Fibroblast of lung (primary cell): ENCODE measurements at places on chromosomes 5 and 9. TPM values are rescaled to one million over a fixed set of nuclear protein-coding genes. Genes with fewer than 3 reads are reported as not detected.

- no peak overlapping the region for H3K27ac ChIP-seq
- no peaks in the 10 kb centered on the region for H3K36me3 ChIP-seq
- H3K4me1 ChIP-seq = no peaks in the 10 kb centered on the region
- H3K27me3 ChIP-seq = no peaks in the 10 kb centered on the region
These were observed 82.2 kb upstream of the CXCL14 start for GRCh38 chr5:135660826-135661575.

DNA sequence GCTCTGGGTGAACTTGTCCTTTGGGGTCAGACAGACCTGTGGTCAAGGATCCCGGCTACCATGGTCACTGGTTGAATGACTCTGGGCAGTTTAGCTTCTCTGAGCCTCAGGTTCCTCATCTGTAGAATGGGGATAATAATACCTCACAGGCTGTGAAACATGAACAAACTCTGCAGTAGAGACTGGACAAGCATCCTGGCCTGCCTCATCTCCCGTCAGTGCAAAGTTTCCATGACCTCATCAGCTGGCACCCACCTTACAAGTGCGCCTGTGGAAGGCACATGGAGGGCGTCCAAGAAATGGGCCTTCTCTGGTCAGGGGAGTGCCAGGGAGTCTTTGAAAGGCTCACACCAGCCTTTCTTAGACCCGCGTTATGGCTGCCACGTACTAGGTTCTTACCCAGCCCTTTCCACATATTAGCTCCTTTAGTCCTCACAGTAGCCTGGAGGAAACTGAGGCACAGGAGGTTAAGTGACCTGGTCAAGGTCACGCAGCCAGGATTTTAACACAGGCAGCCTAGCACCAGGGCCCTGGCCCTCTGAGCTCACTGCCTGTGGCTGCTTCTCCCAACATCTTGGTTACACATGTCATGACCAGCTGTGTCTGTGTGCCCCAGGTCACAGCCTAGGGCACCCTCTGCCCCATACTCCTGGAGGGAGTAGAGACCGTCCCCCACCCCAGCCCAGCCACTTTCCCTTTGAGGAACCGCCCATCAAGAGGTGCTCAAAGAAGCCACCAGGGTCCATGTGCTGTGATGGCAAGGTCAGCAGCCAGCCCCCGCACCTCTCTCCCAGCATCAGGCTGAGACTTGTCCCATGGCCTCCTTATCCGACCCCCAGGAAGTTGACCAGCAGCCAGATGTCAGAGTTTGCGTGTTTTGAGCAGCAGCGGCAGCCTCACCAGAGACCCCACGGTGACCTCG lies 39.4 kb upstream of the RPL26L1 start:
- no peaks in the 10 kb centered on the region for H3K27me3 ChIP-seq
- peaks cover 35% of the 10 kb centered on the region for H3K36me3 ChIP-seq
- DNase-seq = peak; percentile 76
- H3K4me1 ChIP-seq = peaks cover 17% of the 10 kb centered on the region
- no peak overlapping the region for H3K4me3 ChIP-seq

GRCh38 chr5:17132444-17133083 lies 84.9 kb upstream of the BASP1 start:
- H3K27me3 ChIP-seq = no peaks in the 10 kb centered on the region
- no peaks in the 10 kb centered on the region for H3K36me3 ChIP-seq
- no peak overlapping the region for H3K27ac ChIP-seq
- DNase-seq = no peak
- no peak overlapping the region for H3K4me3 ChIP-seq

DNA sequence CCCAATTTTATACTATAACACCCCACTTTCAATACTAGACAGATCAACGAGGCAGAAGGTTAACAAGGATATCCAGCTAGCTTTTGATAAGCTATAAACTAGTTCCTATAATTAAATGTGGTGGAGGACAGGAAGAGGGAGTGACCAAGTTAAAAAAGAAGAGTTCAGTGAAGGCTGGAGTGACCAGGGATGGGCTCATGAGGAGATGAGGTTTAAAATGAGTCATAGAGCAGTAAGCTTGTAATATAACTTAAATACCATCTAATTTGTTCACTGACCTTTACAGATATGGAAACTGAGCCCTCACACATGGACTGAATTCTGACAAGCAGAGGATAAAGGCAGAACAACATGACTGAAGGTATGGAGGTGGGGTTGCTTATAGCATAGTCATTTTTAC lies 284.5 kb downstream of the SPATA31D1 start:
- H3K36me3 ChIP-seq = no peaks in the 10 kb centered on the region
- H3K27me3 ChIP-seq = no peaks in the 10 kb centered on the region
- peak; percentile 13 for DNase-seq
- no peaks in the 10 kb centered on the region for H3K4me1 ChIP-seq
- no peak overlapping the region for H3K27ac ChIP-seq

GRCh38 chr5:67827541-67827940 lies 388.0 kb upstream of the PIK3R1 start:
- H3K4me1 ChIP-seq = no peaks in the 10 kb centered on the region
- no peak overlapping the region for H3K27ac ChIP-seq
- H3K4me3 ChIP-seq = no peak overlapping the region
- no peaks in the 10 kb centered on the region for H3K36me3 ChIP-seq

GRCh38 chr5:118325931-118326330 lies 662.4 kb downstream of the DTWD2 start:
- H3K27me3 ChIP-seq = no peaks in the 10 kb centered on the region
- no peaks in the 10 kb centered on the region for H3K4me1 ChIP-seq
- no peaks in the 10 kb centered on the region for H3K36me3 ChIP-seq
- no peak overlapping the region for H3K27ac ChIP-seq

DNA sequence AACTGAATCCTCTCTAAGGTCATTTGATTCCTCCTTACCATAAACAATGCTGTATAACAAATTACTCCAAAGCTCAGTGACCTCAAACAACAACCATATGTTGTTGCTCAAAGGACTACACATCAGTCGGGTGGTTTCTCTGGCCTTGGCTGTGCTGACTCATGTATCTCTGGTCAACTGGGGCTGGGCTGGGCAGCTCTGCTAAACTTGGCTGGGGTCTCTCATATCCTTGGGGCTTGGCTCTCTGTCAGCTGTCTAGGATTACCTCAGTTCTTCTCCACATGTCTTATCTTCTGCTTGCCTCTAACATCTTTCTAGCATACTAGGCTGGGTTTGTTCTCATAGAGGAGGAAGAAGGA lies 86.4 kb downstream of the GALNT10 start:
- DNase-seq = peak; percentile 95
- H3K36me3 ChIP-seq = no peaks in the 10 kb centered on the region
- H3K27ac ChIP-seq = no peak overlapping the region
- peaks cover 10% of the 10 kb centered on the region for H3K4me1 ChIP-seq
- H3K27me3 ChIP-seq = no peaks in the 10 kb centered on the region
- H3K4me3 ChIP-seq = no peak overlapping the region

The TRIO gene
- polyA plus RNA-seq = 120 and 134 TPM in 2 replicates

The CNTLN gene
- 8.5 and 9.1 TPM in 2 replicates for polyA plus RNA-seq

The HTR1A gene
- not detected in 2 replicates for polyA plus RNA-seq

The CDH18 gene
- 0.16 and 0.40 TPM in 2 replicates for polyA plus RNA-seq

The SHISAL2B gene
- polyA plus RNA-seq = not detected in 2 replicates
